ENCODE measurements at places on chromosomes 5 and 9.
A peak's percentile ranks its signal among the peaks of the same experiment; 100 is the strongest.

GRCh38 chr5:38465061-38465460 is 91.4 kb downstream of the LIFR start:
- no peak for DNase-seq

DNA sequence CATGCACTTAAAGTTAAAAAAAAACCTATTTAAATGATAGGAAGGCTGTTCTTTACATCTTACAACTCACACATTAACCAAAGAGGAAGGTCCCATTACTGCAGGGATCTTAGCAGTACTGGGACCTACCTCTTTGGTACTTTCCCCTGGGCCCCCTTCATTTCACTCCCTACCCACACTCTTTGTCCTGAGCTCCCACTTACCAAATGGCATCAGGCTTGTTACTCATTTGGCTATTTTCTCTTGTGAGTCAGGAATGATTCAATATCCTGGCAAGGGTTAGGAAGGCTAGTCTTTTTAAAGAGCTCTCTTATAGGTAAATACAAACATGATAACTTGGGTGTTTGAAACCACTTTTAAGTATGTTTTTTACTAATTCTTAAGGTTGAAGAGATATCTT is 117.4 kb upstream of the ELL2 start:
- DNase-seq = no peak

GRCh38 chr9:117718701-117719100 is 14.5 kb downstream of the TLR4 start:
- no peak for DNase-seq

DNA sequence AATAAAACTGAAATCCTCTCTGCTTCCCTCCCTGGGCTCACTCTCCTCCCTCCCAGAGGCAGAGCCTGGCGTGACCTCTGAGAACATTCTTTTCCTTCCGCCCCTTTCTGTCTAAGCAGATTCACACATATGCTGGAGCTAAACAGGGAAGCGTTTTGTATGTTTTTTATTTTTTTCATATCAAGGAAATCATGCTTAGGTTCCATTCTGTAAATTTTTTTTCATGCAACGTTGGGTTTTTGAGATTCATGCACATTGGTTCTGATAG is 20.2 kb upstream of the BARHL1 start:
- no peak for DNase-seq

DNA sequence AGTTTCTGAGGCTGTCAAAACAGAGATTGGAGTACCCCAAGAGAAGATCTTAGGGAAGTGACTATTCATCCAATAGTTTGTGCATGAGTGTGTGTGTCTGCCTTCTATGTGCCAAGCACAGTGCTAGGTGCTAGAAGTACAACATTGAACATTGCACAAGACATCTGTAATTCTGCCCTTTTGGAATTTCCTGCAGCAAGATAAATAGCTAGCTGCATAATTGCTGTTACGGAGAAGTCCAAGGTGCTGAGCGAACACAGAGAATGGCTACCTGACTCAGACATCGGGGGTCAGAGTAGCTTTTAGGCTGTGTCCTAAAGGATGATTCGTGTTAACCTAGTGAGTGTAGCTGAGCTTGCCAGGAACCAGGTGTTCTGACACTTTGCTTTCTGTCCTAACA is 44.8 kb downstream of the PAPPA start:
- no peak for DNase-seq

DNA sequence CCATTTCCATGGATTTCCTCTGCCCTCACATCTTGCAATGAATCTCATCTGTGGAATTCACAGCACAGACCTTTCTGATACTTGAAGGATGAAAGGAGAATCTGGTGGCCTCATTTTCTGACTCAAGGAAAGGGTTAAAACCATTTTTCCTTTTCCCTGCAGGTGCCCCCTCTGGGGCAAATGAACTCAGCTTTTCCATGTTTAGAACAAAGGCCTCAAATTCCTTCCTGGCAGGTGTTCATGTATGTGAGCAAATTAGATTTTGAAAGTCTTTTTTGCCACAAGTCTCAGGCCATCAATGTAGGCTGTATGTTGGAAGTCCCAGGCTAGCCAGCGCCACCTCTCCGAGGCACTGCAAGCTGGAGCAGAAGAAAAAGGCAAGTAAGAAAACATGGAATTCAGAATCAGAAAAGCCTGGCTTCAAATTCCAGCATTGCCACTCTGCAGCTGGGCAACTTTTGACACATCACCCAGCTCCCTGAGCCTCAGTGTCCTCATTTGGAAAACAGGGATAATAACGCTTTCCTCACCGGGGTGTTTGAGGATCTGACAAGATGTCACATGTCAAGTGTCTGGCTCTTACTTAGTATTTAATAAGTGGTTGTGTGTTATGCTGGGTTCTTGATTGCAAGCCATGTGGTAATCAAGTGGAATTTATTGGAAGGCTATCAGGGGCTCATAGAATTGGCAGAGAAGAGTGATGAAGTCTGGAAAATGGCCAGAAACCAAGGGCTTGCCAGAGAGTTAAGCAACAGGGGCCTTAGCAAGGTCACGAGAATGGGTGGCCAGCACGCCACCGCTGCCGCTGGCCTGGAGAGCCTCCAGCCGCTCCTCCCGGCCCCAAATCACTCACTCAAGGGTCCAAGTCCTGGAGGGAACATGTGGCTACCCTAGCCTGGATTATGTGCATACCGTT is 48.4 kb upstream of the SMIM23 start:
- no peak for DNase-seq

DNA sequence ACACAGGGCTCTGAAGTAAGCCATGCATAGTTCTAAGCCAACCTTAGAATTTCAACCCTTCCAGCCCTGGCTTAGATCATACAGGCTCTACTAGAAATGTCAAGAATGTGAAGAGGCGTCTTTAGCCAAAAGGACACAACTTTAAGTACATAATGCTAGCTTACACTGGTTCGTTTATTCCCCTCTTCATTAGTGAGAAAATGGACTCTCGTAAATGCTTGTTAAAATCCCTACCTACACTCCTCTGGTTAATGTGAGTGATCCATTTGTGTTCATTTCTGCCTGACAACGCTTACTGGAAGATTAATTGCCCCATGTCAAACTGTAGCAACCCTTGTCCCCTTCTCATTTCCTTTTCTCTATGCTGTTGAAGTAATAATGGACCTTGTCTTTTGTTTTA is 149.3 kb upstream of the POU5F2 start:
- DNase-seq = no peak

GRCh38 chr5:31948006-31948405 is 226.1 kb downstream of the GOLPH3 start:
- no peak for DNase-seq

GRCh38 chr9:88090151-88090581 is 48.1 kb downstream of the SPATA31C2 start:
- DNase-seq = no peak

- DNase-seq = no peak
Observed at GRCh38 chr5:73464016-73464745, 15.6 kb upstream of the FOXD1 start.

DNA sequence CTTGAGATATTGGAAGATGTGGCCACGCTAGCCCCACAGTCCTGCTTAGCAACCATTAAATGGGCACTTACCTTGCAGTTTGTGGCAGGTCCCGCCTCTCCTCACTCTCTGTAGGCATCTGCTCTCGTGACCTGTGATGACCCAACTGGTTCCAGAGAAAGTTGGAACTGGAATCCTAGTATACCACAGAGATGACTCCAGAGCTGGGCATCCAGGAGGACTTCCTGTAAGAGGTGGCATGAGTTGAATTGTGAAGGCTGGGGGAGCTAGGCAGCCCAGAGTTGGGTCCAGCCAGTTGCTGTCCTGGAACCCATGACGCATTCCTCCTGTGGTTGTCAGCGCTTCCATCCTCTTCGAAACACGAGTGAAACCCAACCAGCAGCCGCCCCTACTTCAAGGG is 1.6 kb upstream of the ADAMTS2 start:
- no peak for DNase-seq

GRCh38 chr5:157279605-157280239 is 13.8 kb downstream of the CYFIP2 start:
- no peak for DNase-seq

GRCh38 chr5:50535393-50535792 is 94.3 kb upstream of the EMB start:
- DNase-seq = no peak

GRCh38 chr5:42756606-42757601 is at the start of gene CCDC152:
Gene CCDC152 (plus strand): TSS chr5:42756818. CDS start chr5:42759122, 2,304 bp downstream.
- peak; percentile 32 for DNase-seq

DNA sequence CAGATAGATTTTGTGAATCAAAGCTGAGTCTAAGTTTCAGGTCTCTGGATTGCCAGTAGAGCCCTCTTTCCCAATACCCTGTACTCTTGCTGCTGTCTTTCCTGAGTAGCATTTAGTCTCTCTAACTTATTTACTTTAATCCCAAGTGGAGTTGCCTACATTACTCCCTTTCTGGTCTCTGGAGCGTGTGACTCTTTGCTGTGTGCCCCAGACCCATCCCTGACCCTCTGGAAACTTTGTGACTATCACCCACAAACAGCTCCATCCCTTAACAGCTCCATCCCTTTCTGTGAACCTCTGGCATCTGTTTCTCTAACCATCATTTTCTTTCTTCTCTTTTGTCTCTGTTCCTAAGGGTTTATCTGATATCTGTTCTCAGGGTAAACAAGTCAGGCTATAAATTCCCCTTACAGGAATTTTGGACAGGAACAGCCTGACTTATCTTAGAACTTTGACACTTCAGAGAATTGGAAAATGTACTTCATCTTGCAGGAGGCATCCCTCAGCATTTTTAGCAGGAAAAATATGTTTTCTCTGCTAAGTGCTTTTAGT is 1167.1 kb upstream of the SEMA6A start:
- DNase-seq = no peak

DNA sequence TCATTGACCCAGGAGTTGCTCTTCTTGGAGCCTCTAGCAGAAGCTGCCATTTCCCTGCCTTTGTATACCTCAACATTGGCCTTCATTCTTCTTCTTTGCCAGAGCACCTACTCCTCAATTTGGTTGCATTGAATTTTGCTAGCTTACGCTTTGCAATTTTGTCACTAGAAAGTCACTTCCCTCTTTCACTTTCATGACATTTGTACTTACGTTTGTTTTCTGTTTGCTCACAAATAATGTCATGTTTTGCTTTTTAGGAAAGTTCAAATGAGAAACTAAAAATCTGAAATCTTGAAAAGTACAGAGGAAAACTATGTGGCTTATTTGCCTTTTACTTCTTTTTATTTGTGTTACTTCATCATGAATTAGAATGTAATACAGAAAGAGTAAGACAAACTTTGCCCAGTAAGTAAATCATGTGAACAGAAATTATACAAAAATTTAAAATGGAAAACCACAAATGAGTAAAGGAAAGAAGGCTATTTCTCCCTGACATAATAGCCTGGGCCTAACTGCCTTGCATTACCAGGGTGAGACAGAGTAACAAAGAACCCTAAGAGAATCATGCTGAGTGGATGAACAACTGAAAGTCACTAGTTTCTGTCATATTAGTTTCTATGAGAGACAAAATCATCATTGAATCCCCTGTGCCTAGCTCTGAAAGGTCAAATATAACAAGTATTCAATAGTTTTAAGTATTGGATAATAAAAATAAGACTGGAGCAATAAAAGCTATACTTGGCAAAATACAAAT is 7.4 kb upstream of the IFNA1 start:
- no peak for DNase-seq

DNA sequence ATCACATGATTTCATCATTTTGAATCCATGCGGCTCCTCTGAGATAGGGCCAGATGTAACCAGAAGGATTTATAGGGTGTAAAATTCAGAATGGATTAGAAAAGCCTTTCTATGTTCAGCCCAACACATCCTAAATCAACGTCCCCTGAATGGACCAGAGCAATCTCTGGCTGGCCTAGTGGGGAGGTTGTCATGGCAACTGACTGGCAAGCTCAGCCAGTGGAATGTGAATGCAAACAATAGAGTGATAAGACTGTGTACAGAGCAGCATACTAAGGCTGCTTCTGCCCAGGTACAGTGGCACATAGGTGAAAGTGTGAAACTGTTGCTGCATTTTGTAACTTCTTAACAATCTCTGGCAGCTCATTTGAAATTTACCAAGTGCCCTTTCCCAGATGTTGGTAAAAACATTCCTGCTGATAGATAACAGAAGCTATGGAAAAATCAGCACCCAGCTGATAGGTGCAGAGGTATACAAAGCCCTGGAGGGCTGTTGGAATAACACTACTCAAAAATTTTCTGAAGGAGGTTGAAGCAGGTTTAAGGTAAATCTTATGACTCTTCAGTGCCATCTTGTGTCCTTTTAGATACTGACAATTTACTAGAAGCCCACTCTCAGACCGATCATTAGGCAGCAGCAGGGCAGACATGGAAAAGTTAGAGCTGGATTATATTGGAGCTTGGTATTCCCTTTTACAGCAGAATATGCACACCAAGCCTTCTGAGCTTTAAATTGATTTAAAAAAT is 267.2 kb downstream of the RAB3C start:
- no peak for DNase-seq

GRCh38 chr9:71816916-71817451 is 48.7 kb upstream of the CEMIP2 start:
- no peak for DNase-seq

DNA sequence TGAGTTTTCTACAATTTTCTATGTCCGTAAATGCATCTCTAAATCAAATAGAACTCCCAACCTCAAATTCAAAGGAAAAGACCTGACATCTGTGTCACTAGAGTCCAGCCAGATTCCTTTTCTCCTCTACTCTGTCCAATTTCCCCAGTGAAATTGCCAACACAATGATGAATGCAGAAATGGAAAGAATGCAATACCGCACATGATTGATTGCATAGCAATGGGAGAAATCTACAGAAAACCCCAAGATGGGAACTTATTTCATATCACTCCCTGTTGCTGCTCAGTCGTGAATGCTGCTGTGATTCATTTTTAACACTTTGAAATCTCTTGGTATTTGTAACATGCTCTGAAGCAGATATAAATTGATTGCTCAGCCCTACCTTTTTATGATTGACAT is 355.1 kb upstream of the TUSC1 start:
- no peak for DNase-seq

DNA sequence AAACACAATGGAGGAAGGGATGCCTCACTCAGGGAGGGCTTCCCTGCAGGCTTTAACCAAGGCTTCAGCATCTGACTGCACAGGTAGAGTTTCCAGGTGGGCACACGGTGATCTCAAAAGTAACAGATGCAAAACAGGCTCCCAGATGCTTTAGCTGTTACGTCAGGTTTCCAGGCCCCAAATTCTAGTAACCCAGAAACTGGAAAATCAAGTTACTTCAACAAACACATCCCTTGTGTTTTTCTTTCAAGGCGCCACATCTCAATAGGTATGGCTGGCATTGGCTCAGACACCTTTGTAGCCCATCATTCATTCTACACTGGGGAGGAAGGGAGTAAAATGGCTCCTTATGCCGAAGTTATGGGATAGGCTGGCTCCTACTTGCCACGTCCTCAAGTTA is 27.4 kb downstream of the NRG2 start:
- DNase-seq = no peak

DNA sequence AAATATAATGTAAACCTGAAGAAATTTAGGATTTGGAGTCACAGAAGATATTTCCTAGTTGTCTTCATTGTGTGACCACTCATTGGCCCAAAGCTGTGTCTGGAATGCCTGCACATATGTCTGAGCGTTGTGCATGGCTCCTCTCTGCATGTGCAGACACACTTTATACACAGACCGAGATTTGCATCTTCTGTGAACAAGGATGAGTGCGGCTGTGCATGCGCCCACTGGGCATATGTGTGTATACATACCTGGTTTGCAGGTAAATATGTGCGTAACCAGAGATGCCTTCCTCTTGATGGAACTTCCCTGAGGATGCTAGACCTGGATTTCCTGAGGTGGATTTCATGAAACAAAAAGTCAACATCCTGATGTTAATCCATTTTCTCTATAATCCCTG is 19.1 kb downstream of the PHF2 start:
- DNase-seq = no peak
